ENCODE measurements at places on chromosomes 3 and 15. TPM values are rescaled to one million over a fixed set of nuclear protein-coding genes. Genes with fewer than 3 reads are reported as not detected.

DNA sequence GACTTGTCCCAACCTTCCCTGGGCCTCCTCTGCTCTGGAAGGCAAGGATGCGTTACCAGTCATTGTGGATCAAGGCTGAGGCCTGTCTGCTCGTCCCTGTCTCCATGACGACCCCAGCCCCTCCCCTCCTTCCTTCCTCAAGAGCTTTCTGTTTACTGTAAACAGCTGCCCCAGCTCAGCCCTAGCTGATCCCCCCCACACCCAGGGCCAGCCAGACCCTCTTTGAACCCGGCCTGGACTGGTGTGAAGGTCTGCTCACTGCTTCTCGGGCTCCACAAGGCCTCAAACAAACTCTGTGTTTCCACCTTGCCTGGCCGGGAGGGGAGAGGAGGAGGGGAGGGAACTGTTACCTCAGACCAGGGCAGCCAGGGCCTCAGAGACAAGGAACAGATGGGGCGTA is 16.9 kb downstream of the VPS18 start:
- H3K27ac ChIP-seq: no peak overlapping the region
- H3K4me3 ChIP-seq: no peak overlapping the region
- H3K27me3 ChIP-seq: no peaks in the 10 kb centered on the region
- H3K36me3 ChIP-seq: no peaks in the 10 kb centered on the region

DNA sequence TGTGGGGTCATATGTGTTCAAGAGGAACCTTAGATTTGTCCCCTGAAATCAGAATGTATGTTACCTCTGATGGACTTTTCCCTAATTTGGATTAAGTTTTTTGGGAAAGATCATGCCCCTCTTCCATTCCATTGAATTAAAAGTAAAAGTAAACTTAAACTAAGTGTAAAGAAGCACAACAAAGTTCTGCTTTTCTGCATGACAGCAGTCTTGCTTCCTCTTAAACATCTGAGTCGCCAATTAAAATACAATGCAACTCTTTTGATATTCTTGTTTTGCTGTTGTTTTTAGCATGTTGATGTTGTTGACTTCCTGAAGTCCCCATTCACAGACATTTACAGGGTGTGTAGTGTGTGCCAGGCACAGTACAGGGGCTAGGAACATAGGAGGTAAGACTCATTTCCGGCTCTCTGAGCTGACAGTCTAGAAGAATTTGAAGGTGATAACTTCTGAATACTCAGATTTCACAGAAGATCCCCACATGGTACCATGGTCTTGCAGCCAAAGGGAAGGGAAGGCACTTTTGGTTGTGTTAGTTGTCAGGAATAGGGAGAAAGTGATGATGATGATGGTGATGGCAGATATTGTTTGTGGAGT is 45.0 kb downstream of the USP13 start:
- H3K27ac ChIP-seq: no peak overlapping the region
- peaks cover 7% of the 10 kb centered on the region for H3K4me1 ChIP-seq
- H3K36me3 ChIP-seq: peaks cover 13% of the 10 kb centered on the region
- H3K4me3 ChIP-seq: no peak overlapping the region
- no peaks in the 10 kb centered on the region for H3K27me3 ChIP-seq
- no peak for DNase-seq

GRCh38 chr15:63517202-63517601 is 12.8 kb downstream of the USP3 start:
- no peaks in the 10 kb centered on the region for H3K27me3 ChIP-seq
- H3K4me3 ChIP-seq: no peak overlapping the region
- DNase-seq: no peak
- H3K4me1 ChIP-seq: peaks cover 85% of the 10 kb centered on the region
- H3K36me3 ChIP-seq: no peaks in the 10 kb centered on the region

PKM gene
- total RNA-seq: 2,668 TPM

- no peak overlapping the region for H3K27ac ChIP-seq
- no peak for DNase-seq
- H3K4me3 ChIP-seq: no peak overlapping the region
- H3K4me1 ChIP-seq: no peaks in the 10 kb centered on the region
Measured at GRCh38 chr15:33780011-33780768, 188.1 kb upstream of the CHRM5 start.

- no peak overlapping the region for H3K27ac ChIP-seq
- H3K27me3 ChIP-seq: peaks cover 1% of the 10 kb centered on the region
- H3K4me1 ChIP-seq: peaks cover 13% of the 10 kb centered on the region
Measured at GRCh38 chr3:195135917-195136316, 135.0 kb downstream of the XXYLT1 start.

DNA sequence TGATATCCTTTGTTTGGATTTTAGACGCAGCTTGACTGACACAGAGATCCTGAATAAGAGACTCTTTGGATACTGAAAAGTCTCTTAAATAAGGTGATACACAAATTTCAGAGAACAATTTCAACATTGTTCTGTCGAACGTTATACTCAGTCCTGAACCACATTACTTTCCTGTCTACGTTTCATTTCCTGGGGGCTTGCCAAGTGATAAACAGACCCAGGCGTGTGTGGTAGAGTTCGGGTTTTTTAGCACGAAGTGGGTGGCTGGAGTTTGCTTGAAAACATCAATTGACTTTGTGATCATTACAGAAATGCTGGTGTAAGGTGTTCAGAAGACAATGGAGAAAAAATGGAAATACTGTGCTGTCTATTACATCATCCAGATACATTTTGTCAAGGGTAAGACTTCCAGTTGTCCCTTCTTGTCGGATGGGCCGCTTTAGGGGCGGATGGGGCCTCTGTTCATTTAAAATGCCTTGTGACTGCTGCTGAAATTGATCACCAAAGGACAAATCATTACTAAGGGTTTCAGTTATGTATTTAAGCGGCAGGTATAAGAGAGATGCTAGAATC is at the start of gene CD96:
Gene CD96 (plus strand): TSS at position 287 of the 573 bp plus-strand sequence. CDS start 52 bp downstream, at position 339.
- H3K4me3 ChIP-seq: no peak within 1 kb of the TSS
- H3K27me3 ChIP-seq: peaks cover 1% of the 10 kb centered on the region
- H3K4me1 ChIP-seq: peaks cover 26% of the 10 kb centered on the region
- no peaks in the 10 kb centered on the region for H3K36me3 ChIP-seq
- no peak within 1 kb of the TSS for H3K27ac ChIP-seq
- no peak for DNase-seq

DNA sequence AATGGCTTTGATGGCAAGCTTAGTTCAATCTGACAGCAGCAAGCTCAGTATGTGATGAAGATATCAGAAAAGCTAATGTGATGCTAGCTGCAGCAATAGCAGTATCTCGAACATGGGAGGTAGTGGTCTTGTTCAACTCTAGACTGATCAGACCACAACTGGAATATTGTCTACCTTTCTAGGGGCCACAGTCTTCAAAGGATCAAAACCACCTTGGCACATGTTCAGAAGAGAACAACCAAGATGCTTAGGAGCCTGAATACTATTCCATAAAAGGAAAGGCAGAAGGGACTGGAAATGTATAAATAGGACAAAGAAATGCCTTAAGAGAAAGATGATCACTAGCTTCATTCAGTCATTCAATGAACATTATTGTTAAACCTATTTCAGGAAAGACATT is 2.3 kb downstream of the C3orf70 start:
- no peak overlapping the region for H3K27ac ChIP-seq
- no peaks in the 10 kb centered on the region for H3K4me1 ChIP-seq
- DNase-seq: no peak

GRCh38 chr3:191363221-191363620 is 32.9 kb upstream of the UTS2B start:
- H3K4me3 ChIP-seq: no peak overlapping the region
- peaks cover 70% of the 10 kb centered on the region for H3K4me1 ChIP-seq
- DNase-seq: no peak
- peaks cover 68% of the 10 kb centered on the region for H3K36me3 ChIP-seq
- H3K27me3 ChIP-seq: peaks cover 2% of the 10 kb centered on the region

PPP4R2 gene
- 77.6 TPM for total RNA-seq
